Central memory CD4-positive, alpha-beta T cell (primary cell): ENCODE measurements at places on chromosomes 12 and 14.

GRCh38 chr12:14952299-14952921, 9.0 kb downstream of the ARHGDIB start:
- peak; percentile 79 for DNase-seq

DNA sequence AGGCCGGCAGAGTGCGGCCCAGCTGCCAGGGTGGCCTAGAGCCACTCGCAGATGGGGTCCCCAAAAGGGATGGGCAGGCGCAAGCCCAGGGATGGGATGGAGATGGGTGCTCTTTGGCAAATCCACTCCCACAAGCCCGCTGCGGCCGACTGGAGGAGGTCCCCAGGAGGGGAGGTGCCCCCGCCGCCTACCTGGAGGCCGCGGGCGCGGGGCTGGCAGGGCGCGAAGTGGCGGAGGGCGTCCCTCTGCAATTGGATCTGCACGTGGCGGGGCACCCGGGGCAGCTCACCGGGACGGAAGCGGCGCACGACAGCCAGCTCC, 730 bp downstream of the PPP1R3E start:
- DNase-seq, result no peak

- DNase-seq, result peak; percentile 3
Measured at GRCh38 chr14:31326111-31326510, 94.2 kb downstream of the HEATR5A start.

DNA sequence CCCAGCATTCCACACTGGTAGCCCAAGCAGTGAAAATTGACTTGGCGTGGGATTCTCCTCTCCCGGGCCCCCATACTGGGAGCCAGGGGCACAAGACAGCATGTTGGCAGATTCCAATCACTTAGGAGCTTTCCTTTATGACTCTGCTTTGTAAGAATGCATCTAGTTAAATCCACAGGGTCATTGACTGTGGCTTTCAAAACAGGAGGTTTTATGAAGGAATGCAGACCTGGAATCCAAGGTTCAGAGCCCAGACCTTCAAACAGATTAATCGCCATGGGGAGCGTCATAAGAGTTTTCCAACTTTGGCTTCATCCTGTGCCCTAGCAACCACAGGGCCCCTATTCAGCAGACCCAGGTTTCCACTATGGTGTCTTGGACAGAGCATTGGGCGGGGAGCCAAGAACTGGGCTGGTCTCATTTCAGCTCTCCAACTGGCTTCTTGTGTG, 76.4 kb upstream of the RMST start:
- DNase-seq, result no peak

DNA sequence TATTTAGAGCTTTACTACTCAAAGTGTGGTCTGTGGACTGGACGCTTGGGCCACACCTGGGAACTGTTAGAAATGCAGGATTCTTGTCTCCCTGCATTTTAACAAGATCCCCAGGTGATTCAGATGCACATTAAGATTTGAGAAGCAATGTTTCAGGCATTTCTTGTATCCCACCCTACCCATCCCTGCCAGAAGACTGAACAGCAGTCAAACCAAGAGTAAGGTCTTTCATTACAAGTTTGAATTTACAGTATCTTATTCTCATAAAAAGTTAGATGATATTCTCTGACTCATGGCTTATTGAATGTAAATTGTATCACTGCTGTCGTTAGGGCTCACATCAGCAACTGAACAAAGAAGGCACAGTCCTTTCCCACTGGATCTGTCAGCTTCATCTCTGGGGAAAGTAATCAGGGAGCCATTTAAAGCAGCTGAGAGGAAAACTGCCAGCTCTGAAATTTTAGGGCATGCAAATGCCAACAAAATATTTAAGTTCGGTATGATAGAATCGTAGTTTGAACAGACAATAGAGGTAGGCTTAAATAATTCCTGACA, 141.1 kb downstream of the AKAP6 start:
- DNase-seq, result no peak

DNA sequence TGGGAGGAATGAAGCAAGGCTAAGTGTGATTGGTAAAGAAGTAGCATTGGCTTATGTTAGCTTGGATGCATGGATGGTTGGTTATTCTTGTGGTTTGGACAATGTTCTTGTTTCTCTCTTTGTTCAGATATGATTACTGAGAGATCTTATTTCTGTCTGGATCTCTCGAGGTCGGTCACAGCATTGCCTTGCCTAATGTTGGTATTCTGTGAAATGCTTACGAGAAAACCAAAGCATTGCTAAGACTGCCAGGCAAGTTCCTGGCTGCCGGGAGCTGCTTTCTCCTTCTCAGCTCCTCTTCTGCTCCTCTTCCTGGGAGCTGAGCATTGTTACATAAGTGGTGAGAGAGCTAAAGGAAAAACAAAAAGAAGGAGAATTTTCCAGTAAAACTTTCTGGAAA, 7.4 kb upstream of the RND1 start:
- DNase-seq, result no peak

DNA sequence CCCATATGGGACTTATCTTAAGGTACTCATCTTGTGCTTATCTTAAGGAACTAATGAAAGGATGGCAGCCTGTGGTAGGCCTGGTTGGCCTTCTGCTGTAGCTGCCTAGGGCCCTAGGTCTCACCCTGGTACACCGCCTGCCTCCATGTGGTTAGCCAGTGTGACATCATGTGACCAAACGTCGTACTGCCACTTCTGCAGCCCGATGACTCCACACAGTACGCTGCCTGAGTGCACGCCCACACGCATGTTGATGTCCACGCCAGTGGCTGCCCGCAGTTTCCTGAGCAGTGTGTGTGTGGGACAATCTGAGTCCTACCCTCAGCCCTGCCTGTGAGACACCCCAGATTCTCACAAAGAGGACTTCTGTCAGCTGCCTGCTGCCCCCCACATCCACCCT, 5.1 kb downstream of the ADCY4 start:
- DNase-seq, result peak; percentile 62

DNA sequence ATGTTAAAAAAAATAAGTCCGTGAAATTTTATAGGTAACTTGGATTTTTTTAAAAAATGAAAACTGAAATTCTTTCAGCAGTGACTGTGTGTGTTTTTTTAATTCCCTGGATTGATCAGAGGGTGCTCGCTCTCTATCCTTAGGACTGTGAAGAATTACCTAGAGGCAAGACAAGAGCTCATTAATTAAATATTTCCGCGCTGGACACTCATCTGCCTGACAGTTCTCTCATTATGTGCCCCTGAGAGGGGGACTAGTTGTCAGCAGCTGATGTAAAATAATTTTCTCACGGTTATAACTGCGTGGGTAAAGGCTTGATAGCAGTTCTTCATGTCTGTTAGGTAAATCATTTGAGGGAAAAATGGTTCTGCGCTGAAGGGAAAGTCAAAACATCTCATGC, 101.3 kb downstream of the PTCSC3 start:
- no peak for DNase-seq

DNA sequence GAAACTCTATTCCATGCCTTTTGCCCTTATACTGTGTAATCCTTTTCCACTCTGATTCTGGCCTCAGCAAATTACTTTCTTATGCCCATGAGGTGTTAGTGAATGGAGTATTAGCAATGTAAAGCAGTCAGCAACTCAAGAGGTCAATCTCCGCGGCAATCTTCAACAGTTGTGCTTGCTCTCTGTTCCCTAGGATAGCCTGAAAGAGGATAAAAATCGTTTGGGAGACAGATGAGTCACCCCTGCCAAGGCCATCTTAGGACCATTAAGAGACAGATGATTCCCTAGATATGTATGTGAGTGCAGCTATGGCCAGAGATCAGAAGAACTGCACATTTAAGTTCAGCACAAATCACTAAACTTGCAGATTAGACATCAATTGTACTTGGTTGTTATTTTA, 1145.8 kb downstream of the GALC start:
- no peak for DNase-seq

DNA sequence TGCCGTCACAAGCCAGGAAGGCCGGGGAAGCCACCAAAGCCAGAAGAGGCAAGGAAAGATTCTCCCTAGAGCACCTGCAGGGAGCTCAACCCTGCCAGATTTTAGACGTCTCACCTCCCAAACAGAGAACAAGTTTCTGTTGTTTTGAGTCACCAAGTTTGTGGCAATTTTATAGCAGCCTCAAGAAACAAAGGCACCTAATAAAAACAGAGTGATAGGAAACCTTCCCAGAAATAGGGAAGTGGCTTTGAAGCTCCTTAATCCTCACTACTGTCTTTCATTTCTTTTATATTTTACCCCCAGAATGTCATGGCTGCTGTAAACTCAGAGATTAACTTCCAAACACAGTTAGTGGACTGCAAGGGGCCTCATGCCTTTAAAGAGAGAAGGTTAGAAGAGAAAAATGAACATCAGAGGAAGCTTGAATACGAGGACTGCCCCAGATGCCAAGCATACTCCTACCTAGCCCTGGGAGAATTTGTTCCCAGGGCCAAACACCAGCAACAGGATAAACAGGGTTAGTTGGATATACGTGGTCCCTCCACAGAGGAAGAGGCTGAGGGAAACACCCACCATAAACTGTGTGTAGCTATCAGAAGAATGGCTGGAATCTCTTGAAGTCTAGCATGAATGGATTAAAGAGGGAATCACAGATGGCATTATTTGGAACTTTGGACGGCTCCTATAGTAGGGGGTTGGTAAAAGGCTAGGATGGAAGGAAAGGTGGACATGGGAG, 148.3 kb downstream of the KCNA5 start:
- no peak for DNase-seq

DNA sequence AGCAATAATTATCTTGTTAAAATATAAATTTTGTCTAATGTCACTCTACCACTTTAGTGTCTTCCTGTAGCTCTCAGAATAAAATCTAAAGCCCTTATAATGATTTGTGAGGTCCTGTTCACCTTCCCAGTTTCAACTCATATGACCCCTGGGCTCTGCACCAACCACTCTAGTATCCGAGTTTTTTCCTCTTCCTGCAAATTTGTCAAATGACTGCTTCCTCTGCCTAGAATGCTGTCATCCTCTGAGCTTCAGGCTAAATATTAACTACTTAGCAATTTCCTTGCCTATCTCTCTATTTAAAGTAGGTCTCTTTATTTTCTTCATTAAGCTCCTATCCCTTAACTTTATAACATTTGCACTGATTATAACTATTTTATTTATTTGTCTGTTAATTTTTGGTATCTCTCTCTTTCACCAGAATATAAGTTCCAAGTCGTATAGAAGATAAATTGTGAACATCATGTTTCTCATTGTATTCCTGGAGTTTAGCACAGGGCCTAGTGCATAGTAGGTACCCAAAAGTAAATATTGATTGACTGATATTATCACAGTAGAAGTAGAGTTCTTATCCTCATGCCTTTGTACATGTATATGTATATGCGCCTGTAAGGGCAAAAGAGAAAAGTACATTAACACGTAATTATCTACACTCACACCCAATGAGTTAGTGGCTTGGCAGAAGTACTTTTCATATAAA, 196.0 kb downstream of the BCAT1 start:
- DNase-seq, result no peak

GRCh38 chr12:107884769-107885694, 110.5 kb downstream of the ASCL4 start:
- DNase-seq, result peak; percentile 9

GRCh38 chr12:12926571-12927071, 25.3 kb downstream of the GPRC5D start:
- no peak for DNase-seq

GRCh38 chr14:89366864-89367778, 49.9 kb downstream of the FOXN3 start:
- DNase-seq, result no peak

GRCh38 chr12:110637869-110638441, 24.0 kb downstream of the TCTN1 start:
- no peak for DNase-seq

DNA sequence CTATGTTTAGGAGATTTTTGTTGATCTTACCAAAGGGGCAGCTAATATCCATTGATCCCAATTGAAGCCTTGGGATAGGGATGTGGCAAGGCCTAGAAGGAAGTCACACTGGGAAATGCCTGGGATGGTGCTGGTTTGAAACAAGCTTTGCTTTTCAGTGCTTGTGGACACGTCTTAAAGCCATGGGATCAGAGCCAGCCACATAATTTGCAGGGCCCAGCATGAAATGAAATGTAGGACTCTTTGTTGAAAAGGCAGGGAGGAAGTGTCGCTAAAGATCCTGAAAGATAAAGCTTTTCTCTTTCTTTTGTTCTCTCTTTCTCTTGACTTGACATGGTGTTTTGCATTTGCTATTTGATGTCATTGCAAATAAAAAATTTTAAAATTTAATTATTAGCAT, 5.0 kb downstream of the TTC9 start:
- peak; percentile 21 for DNase-seq

GRCh38 chr12:22034709-22035506, 11.1 kb upstream of the CMAS start:
- DNase-seq, result no peak

GRCh38 chr12:47846294-47846996, 26.7 kb upstream of the HDAC7 start:
- DNase-seq, result no peak

DNA sequence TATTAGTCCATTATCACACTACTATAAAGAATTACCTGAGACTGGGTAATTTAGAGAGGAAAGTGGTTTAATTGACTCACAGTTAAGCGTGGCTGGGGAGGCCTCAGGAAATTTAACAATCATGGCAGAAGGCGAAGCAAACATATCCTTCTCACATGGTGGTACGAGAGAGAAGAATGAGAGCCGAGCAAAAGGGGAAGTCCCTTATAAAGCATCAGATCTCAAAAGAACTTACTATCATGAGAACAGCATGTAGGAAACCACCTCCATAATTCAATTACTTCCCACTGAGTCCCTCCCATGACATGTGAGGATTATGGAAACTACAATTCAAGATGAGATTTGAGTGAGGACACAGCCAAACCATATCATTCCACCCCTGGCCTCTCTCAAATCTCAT, 422.6 kb downstream of the MDGA2 start:
- DNase-seq, result no peak

DNA sequence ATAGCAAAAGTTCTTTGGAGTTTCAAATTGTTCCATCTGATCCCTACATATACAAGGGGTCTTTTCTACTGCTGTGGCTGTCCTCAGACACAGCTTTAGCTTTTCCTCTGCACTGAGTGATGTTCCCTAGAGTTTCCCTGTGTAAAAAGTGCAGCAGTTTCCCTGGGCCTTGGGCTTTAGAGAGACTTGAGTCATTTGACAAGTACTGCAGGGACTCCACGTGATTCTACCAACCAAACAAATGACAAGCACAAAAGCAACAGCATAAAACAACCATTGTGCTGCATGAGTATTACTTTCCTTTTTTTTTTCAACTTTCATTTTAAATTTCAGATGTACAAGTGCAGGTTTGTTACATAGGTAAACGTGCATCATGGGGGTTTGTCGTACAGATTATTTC, 272.8 kb downstream of the PDZRN4 start:
- no peak for DNase-seq

- DNase-seq, result no peak
Measured at GRCh38 chr14:90678420-90678819, 137.8 kb downstream of the TTC7B start.

- DNase-seq, result no peak
Measured at GRCh38 chr14:47778631-47779030, 103.2 kb upstream of the MDGA2 start.

GRCh38 chr12:109014984-109015765, 5.7 kb downstream of the SVOP start:
- DNase-seq, result no peak
